ENCODE measurements at places on chromosomes 1 and 21.

- no peak for DNase-seq
These were observed 26.4 kb upstream of the EEIG2 start for GRCh38 chr1:108533351-108534083.

GRCh38 chr1:165467706-165468105 lies 22.8 kb upstream of the RXRG start:
- no peak for DNase-seq

DNA sequence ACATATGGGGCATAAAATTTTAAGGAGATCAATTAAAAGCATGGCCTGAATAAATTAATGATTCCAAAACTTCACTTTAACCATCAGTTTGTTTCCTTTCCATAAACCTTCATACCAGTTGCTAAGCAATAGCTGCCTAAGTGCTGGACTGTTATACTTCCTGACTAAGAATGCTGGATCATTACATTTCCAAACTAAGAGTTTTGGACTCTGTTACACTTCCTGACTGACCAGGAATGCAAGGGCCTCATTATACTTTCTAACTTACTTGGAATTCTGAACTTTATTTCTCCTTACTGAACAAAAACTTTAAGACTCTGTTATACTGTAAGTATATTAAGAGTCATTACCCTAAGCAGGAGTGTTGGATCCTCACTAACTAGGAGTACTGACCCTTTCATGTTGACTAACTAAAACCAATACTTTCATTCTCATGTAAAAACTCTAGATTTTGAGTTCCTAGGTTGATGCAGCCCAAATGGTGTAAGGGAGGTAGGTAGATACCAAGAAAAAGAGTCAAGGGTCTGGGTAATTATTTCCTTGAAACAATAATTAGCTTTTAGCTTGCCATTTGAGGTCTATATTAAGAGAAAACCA lies 118.2 kb downstream of the FAF1 start:
- no peak for DNase-seq

GRCh38 chr21:23455676-23456075 lies 2151.6 kb downstream of the MRPL39 start:
- no peak for DNase-seq

DNA sequence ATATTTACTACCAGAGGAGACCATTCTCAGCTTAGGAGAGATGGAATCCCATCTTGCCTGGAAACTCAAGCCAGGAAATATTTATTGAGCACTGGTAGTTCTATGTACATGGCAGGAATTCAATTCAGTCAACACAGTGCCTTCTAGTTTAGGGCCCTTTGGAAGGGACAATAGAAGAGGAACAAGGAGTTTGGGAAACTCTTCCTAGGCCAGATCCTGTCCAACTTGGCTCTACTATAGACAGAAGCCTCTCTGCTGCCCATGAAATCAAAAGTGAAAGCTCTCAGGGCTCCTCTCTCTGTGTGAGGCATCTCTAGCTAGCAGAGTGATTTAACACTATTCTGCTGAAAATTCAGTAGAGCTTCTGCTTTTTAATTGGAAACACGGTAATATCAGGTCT lies 244.6 kb upstream of the MAP1LC3C start:
- no peak for DNase-seq

GRCh38 chr1:181987334-181987895 lies 74.1 kb downstream of the ZNF648 start:
- DNase-seq, result no peak

- DNase-seq, result no peak
These were observed 273.9 kb downstream of the KIF26B start for GRCh38 chr1:245428681-245429080.

- DNase-seq, result no peak
These were observed 2.7 kb downstream of the ARHGEF11 start for GRCh38 chr1:157042846-157043245.
